ENCODE measurements at places on chromosomes 12 and 14. TPM values are rescaled to one million over a fixed set of nuclear protein-coding genes. Genes with fewer than 3 reads are reported as not detected.

OAS2 gene
- polyA plus RNA-seq = 3.5 TPM

DNA sequence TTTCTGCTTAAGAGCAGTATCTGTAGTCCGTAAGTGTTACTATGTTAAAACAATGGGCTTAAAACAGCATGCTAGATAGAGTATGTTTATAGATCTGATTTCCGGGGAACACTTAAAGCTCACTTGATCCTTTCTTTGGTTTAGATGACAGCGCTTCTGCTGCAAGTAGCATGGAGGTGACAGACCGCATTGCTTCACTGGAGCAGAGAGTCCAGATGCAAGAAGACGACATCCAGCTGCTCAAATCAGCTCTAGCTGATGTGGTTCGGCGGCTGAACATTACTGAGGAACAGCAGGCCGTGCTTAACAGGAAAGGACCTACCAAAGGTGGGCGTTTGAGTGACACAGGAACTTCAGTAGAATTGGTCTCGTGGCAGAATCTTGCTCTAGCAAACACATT lies 57.5 kb downstream of the EML1 start:
- H3K27me3 ChIP-seq = no peaks in the 10 kb centered on the region
- no peak overlapping the region for H3K27ac ChIP-seq
- H3K4me3 ChIP-seq = no peak overlapping the region

SLCO1B1 gene
- not detected for polyA plus RNA-seq

DNA sequence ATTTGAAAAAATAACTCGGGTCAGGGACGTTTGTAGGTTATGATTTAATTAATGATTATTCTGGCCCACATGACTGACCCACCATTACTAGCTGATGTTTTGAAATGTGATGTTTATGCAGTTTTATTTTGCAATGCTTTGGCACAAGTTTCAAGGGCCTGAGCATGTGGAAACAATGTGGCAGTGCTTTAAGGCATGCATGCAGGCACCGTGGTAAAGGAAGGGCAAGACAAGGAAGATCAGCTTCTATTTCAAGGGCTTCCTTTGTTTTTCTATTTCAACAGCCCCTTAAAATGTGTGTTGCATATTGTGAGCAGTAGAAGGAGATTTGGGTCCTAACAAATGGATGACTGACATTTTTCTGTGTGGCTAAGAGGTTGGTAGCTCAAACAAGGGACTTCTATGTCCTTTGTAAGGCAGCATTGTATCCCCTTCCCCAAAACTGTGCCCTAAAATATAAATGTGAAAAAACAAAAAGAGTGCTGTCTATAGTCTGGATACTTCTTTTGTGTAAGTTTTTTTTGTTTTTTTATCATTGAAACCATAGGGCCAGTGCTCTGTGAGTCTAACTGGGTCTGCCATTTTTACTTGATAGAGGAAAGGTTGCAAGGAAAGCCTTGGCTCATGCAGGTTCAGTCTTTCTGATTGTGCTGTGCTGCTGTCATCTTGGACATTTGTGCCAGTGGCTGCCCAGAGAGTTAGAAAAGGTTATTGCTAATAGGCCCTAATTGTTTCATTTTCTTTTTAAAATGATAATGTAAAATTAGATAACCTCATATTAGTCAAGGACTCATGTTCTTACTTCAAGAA lies 103.5 kb downstream of the FGD4 start:
- no peak overlapping the region for H3K27ac ChIP-seq
- no peaks in the 10 kb centered on the region for H3K27me3 ChIP-seq
- H3K4me1 ChIP-seq = peaks cover 23% of the 10 kb centered on the region
- H3K36me3 ChIP-seq = no peaks in the 10 kb centered on the region
- no peak overlapping the region for H3K4me3 ChIP-seq

TMEM179 gene
- 4.5 TPM for polyA plus RNA-seq

Measured in adrenal gland (tissue), 19 donors.